ENCODE measurements at places on chromosomes 6 and 20.

- no peak for DNase-seq
Observed at GRCh38 chr20:17935761-17936160, 32.8 kb downstream of the SNX5 start.

- no peak for DNase-seq
Observed at GRCh38 chr6:42722497-42722896, at the start of gene PRPH2. Gene PRPH2 (minus strand): TSS chr6:42722597. CDS start chr6:42722334, 263 bp downstream.

GRCh38 chr6:157534977-157535339, 154.0 kb downstream of the ZDHHC14 start:
- DNase-seq = no peak

DNA sequence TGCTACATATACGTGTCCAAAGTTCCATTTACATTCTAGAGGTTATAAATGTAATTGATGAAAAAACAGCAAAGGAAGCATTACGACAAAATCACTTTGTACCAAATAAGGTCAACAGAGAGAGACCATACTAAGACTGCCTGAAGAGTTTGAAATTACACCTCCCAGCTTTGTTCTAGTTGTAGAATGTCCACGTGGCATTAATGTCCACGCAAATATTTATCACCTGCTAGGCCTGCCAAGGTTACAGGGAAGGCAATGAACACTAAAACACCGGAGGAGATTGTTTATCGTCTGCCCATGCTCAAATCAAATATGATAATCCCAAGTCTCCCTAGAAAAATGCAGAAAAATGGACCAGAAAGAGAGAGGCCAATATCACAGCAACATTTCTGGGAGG, 6.2 kb downstream of the RALGAPA2 start:
- DNase-seq = no peak

DNA sequence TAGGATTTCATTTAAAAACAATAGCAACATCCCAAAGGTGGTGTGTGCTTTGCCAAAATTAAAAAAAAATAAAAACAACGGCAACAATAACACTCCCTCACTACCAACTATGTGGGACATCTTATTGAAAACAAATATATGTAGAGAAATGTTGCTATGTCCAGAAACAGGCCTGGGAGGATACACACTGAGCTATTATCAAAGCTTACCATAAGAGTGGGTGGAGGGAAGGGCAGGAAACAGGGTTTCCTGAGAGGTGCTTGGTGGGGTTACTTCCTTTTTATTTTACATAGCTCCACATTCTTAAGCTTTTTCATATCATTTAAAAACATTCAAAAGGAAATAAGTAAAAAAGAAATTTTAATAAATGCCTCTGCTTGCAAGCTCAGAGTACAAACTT, 150.0 kb upstream of the RIPOR2 start:
- DNase-seq = peak; percentile 8

GRCh38 chr6:121764493-121764892, 329.0 kb downstream of the GJA1 start:
- DNase-seq = no peak

DNA sequence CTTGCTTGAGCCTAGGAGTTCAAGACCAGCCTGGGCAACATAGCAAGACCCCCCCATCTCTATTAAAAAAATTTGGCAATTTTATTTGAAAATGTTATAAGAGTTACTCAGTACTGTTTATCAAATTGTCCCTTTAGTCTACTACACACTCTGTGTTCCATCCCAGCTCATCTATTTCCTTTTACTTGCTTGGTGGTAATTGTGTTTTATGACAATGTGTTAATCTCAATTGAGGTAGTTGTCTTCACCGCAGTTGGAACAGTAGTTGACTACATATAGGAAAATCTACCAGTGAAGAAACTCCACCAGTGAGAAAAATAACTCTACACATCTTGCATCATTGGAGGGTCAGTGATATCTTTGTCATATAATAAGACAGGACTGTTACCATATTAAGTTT, 8.0 kb downstream of the NCOA3 start:
- DNase-seq = no peak

GRCh38 chr6:44100088-44100550, 27.1 kb downstream of the MRPL14 start:
- DNase-seq = no peak

Data from hindlimb muscle (tissue), 1 donor.